ENCODE measurements at places on chromosomes 7 and 10.

- no peak for DNase-seq
Observed at GRCh38 chr7:70775570-70776156, 356.3 kb upstream of the GALNT17 start.

GRCh38 chr7:140656548-140657515 lies 15.9 kb upstream of the ADCK2 start:
- no peak for DNase-seq

DNA sequence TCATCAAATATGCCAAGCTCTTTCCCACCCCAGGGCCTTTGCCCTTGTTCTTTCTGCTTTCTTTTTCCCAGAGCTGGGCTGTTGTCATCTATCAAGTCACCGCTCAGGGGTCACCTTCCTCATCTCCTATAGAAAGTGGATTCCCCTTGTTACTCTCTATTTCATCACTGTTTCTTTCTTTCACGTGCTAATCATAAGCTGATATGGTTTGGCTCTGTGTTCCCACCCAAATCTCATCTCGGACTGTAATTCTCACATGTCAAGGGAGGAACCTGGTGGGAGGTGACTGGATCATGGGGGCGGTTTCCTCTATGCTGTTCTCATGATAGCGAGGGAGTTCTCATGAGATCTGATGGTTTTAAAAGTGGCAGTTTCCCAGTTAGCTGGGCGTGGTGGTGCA lies 17.0 kb upstream of the TIAL1 start:
- no peak for DNase-seq

DNA sequence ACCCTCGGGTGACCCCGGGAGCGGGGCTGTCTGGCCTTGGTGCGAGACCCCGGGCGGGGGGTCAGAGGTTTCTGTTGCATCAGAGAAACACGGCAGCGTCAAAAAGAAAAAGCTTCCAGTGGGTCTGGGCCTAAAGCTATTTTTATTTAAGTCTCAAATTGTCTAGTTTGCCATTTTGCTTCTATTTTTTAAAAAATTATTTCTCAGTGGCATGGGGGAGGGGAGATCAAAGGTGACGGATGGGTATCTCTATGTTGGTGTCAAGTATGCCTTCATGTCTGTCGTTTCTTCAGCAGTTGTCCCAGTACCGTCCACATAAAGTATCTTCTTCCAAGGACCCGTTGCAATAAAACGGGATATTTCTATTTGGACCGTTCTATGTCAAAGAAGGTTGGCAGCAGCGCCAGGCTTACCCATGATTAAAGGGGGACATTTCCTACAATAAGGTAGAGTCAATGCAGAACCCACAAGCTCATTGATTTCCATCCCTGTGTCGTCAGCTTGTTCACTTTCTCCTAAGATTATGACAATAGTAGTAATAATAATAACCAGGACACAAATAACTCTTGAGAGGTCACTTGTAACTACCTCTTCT lies 26.0 kb upstream of the VAX1 start:
- DNase-seq, result no peak

GRCh38 chr7:106466867-106467266 lies 182.1 kb upstream of the NAMPT start:
- no peak for DNase-seq

- DNase-seq, result no peak
Observed at GRCh38 chr7:128963327-128963757, 25.6 kb downstream of the IRF5 start.

DNA sequence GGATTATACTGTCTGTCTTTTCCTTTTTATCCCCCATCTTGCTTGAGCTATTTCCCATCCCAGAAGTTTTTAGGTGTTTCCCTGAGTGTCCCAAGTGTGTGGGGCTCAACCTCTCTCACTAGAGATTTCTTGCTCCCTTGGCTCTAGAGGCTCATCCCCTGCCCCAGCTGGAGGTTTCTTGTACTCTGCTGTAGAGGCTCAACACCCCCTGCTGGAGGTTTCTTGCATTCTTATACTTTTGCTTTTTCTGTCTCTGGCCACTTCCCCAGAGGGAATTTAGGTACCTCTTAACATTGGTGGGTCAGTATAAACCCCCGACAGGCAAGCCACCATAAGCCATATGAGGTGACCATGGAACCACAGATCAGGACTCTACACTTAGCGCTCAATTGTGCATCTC lies 114.2 kb upstream of the FAM3C start:
- DNase-seq, result no peak

DNA sequence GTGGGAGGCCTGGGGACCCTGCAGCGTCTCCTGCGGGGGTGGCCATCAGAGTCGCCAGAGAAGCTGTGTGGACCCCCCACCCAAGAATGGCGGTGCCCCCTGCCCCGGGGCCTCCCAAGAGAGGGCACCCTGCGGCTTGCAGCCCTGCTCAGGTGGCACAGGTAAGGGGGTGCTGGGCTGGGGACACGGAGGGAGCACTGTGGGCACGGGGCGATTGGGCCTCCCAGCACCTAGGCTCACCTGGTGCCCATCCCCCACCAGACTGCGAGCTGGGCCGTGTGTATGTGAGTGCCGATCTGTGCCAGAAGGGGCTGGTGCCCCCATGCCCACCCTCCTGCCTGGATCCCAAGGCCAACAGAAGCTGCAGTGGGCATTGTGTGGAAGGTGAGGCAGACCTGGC lies 29.6 kb upstream of the ZNF467 start:
- no peak for DNase-seq

DNA sequence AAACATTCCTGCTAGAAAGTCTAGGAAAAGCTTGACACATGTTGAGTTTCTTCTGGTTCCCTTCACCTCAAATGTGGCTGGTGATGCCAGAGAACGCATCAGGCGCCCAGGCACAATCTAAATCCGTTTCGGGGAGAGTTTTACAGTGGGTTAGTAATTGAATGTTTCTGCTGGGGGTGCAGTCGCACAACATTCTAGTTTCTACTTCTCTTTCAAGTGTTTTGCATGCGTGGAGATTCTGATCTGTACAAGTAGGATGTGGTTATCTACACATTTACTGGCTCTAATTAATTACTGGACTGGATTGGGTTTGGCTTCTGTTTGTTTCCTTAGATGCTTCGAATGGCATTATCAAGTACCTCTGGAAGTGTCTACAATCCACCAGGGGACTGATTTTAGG lies 173.8 kb downstream of the TMEM26 start:
- no peak for DNase-seq

DNA sequence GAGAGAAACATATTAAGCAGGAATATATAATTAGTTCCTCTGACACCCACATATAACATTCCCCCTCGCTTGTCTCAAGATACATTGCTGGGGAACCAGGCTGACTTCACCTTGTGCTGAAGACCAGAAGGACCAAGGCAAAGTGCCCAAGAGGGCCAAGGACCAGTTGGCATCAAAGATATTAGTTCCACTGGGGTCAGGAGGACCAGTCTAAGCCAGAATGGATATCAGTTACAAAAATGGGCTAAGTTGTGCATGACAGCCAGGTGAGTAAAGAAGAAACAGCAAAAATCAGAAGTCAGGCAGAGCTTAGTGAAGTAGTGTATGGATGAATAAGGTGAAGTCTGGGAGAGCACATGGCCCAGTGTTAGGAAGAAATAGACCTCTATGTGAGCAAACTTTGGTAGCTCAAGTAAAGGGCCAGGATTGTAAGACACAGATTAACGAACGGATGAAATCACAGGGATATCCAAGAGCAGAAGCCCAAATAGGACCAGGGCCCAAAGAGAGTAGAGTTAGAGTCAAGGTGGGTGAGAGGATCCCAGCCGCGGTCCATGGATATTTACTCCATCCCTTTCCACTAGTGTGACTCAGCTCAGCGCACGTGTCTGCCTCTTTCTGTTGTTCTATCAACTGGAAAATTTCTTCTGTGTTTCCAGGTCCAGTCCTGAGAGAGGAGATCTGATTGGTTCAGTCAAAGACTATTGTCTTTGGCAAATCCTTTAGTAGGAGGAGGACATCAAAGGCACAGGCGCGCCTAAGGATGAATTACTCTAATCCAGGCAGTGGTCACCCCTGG lies 5.0 kb downstream of the CALD1 start:
- no peak for DNase-seq

DNA sequence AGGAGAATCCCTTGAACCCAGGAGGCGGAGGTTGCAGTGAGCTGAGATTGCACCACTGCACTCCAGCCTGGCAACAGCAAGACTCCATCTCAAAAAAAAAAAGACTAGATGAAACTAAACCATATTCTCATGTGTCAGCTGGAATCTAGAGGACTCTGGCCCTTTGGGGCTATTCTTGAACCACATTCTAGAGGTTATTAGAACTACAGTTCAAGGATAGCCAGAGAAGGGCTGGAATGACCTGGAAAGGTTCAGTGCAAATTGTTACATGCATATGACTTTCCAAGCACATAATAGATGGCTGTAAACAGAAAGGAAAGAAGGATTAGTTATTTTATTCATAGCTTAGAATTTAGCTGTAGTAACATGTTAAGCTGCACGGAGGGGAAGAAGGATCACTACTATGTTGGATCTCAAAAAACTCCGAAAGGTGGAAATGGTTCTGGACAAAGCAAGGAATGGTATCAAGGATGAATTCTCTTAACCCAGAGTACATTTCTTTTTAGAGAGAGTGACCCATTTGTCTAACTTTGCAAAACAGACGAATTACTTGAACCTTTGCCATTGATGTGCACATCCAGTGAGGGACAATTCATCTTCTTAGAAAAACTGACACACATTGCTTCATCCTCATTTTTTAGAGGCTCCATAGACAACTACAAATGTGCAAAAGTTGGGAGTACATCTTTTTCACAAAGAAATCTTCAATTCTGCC lies 124.0 kb upstream of the SAMD8 start:
- no peak for DNase-seq

GRCh38 chr10:87750817-87751216 lies 67.2 kb downstream of the ATAD1 start:
- no peak for DNase-seq

Measured in stimulated activated CD8-positive, alpha-beta memory T cell treated with anti-CD3 and anti-CD28 coated beads, Interleukin-12 subunit alpha, Interleukin-12 subunit beta, amount 100 ng/mL, for 4 hours (primary cell).